ENCODE measurements at places on chromosomes 12 and 14.

DNA sequence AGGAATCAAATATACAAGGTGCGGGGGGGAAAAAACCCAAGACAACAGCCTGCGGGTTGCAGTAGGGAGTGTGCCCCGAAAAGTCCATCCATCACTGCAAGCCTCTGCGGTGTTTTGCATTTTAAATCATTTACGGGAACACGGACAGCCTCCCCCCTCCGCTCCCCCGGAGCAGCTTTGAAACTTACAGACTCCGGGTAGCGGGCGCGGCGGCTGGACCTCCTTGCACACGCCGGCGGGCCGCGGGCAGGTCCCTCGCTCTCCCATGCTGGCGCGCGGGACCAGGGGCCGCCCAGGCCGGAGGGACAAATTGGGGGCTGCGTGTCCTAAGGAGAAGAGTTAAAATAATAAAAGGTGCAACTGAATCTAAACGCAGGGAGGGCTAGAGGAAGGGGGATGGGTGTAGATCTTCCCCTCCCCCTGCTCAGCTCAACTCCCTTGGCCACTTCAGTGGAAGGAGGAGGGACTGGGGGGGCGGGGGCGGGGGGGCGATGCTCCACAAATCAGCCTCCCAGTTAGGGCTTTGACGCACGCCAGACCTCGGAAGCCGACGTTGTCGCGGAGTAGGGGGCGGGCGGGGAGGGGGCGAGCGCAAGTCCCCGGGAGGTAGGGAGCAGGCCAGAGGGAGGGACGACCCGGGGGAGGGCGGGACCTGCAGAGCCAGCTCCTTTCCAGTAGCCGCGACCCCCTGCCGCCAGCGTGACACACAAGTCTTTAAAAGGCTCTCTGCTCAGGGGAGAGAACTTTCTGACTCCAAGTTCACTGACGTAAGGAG lies at the start of gene KCNJ8:
Gene KCNJ8 (minus strand): TSS at position 349 of the 775 bp plus-strand sequence. CDS start 1,090 bp downstream, outside the sequence.
- no peak for DNase-seq

- DNase-seq = no peak
Observed at GRCh38 chr12:9333161-9333560, 125.0 kb upstream of the PZP start.

- no peak for DNase-seq
Observed at GRCh38 chr12:119877639-119877948, 474 bp upstream of the CIT start.

DNA sequence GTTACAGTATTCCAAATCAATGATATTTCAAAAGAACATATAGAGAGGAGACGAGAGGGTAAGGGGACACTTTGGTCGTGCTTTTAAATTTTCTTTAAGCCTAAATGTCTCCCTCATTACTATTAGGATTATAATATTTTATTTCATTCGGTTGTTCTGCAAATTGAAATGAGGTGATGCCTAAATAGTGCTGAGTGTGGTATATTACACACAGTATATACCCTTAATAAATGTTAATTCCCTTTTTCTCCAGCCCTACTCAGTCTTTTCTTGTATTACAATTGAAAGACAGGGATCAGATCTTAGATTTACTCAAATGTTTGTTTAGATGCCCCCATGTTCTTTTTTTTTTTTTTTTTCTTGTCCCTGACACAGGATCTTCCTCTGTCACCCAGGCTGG lies 7.7 kb downstream of the SNAPC1 start:
- DNase-seq = no peak

- no peak for DNase-seq
Observed at GRCh38 chr12:95198914-95199313, 18.4 kb downstream of the FGD6 start.

GRCh38 chr14:85824526-85824925 lies 294.6 kb downstream of the FLRT2 start:
- DNase-seq = no peak

- DNase-seq = no peak
Observed at GRCh38 chr12:100381379-100381778, 24.5 kb downstream of the SLC17A8 start.

DNA sequence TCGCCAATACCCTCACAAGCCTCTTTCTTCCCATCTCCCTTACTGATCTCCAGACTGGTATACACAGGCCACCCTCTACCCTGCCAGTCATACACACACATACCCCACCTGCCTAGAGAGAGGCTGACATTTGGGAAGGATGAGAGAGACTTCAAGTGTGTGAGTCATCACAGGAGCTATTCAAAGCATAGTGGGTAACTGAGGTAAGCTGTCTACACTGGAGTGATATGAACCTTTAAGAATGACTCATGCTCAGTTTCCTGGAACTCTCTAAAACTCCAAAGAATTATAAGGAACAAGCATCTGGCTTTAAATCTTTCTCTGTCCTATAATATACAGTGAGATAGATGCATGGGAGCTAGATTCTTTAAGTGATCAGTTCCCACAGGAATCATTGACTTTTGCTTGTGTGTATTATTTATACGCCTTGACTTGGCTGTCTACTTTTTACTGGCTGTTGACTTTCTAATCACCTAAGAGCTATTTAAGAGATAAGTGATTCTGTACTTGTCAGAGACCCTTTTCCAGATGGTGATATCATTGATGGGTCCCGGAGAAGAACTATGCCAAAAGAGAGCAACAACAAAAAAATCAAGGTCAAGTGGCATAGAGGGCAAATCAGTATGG lies 5.8 kb downstream of the IGF1 start:
- DNase-seq = no peak

GRCh38 chr14:23299211-23299957 lies 3.3 kb downstream of the PPP1R3E start:
- DNase-seq = no peak

- DNase-seq = no peak
Observed at GRCh38 chr14:99884834-99885648, 91.8 kb downstream of the EML1 start.

DNA sequence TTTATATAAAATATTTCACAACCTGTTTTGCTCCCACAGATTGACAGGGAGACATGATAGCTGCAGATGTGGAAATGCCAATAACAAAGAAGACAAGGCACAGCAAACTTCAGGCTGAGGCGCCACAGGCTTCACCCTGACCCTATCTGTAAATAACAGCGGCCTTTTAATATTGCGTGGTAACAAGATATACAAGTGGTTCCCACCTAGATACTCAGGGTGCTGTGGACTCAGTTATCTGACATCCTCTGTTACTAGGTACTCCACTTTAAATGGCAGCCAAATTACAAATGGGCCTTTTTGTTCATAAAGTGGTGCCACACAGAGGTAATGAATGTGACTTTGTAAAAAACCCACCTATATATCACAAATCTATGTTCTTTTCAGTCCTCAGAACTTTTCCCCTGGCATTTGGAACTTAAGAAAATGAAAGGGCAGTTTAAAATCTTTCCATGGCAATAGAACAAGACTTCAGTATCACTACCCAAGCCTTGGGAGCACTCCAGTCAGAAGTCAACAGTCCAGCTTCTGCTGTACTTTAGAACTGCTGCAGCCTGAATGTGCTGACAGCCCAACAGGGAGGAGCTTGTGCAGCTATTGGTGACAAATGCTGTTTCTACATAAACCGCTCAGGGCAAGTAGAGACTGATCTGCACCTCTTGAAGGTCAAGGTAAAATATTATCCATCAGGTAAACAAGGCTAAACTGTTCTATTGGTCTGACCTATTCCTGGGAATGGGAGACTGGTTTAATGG lies 86.2 kb upstream of the DCD start:
- no peak for DNase-seq

GRCh38 chr12:43310596-43310995 lies 241.4 kb downstream of the ADAMTS20 start:
- no peak for DNase-seq

GRCh38 chr12:53675701-53676607 lies at the start of gene ATP5MC2:
Gene ATP5MC2, minus strand, starts transcription at chr12:53676083. Its CDS starts 3,469 bp downstream, at chr12:53672614.
- DNase-seq = peak; percentile 94

DNA sequence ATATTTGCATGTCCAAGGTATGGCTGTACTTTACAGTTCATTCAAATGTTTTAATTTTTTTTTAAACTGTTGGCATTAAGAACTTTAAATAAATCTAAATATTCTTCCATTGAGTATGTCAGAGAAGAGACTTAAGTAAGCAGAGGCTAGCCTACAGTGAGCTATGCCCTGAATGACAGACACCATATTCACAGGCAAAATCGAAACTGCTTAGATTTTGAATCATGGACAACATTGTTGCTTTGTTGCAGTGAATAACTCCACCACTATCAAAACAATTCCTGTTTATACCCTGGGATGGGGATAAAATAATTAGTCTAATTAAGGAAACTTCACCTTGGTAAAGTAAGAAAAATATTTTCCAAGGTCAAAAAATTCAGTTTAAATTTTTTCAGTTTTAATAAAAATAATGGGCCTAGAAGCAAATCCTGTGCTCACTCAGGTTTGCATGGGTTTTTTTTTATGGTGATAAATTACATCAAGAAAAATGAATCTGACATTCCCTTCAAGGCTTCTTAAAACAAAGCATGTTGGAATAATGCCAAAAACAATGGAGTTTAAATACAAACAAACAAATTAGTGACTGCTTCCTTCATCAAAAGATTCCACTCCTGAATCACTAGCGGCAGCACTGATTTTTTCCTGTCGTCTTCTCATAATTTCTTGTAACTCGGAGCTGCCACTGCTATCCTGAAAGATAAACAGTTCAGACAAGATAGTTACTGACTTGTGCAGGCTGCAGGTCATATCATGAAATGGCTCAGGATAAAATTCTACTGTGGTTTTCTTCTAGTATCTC lies 168.2 kb downstream of the EPS8 start:
- DNase-seq = no peak

DNA sequence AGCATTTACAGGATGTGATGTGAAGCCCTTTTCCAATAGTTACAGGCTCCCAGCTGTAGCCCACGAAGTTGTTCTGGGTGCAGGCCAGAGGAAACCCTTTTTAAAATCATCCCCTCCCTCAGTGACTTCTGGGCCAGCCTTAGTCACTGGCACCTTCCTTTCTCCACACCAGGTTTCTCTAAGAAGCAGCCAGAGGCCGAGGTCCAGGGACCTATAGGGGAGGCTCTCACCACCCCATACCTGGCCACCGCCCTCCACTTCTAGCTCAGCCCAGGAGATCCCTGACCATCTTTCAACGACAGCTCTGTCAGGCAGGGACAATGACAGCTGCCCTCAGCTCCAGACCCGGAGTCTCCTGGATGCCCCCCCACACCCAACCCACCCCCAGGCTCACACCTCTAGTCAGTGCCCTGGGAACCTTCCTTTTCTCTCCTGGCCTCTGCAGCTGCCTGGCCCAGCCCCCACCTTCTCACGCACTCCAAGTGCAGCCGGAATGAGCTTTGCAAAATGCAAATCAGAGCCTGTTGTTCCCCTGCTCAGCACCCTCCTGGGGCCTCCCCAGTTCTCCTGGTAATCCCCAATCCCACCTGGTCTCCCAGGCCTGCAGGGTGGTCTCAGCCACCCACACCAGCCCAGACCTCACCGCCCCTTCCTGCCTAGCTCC lies 46.7 kb downstream of the TESC start:
- no peak for DNase-seq

- no peak for DNase-seq
Observed at GRCh38 chr14:22996768-22997654, 12.9 kb downstream of the C14orf93 start.

GRCh38 chr12:93139028-93139665 lies 210.1 kb upstream of the EEA1 start:
- DNase-seq = no peak

GRCh38 chr12:103207936-103208335 lies 250.5 kb downstream of the ASCL1 start:
- no peak for DNase-seq

GRCh38 chr14:77599889-77600288 lies 16.5 kb downstream of the SPTLC2 start:
- DNase-seq = no peak
